ENCODE measurements at places on chromosomes 12 and 14.
A peak's percentile ranks its signal among the peaks of the same experiment; 100 is the strongest.

GRCh38 chr12:12331896-12332295 lies 18.1 kb downstream of the MANSC1 start:
- no peak for DNase-seq

DNA sequence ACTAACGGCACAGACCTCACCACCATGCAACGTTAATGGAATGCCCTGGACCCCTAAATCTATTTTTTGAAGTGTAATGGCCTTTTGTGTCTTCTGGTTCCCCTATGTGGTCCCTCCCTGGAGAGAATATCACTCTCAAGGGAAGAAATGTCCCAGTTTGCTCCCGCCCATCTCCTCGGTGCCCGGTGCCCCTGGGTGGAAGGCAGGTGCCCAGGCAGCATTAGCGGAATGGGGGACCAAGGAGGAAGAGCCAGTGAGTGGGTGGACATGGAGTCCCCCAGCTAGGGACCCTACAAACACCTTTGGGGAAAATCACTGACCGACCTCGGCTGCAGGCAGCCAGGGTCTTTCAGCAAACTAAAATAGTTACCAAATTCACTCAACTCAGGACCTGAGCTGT lies 212.1 kb upstream of the RTL1 start:
- no peak for DNase-seq

- no peak for DNase-seq
These were observed 127.6 kb downstream of the GXYLT1 start for GRCh38 chr12:42017051-42017450.

DNA sequence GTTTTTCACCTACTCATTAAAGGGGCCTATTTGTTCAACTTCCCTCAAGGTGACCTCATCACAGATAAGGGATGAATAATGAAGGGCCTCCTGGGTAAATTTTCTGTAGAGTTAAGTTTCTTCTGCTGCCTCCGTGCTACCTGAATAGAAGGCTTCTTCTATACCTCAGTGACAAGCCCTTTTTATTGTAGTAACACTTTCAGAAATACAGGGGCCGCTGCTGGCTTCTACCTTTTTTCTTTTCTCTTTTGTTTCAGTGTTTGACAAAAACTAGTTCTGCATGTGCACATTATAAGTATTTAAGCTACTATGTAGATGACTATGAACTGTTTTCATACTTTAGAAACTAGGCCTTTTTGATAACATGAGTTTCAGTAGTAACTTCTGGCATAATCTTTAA lies 207.0 kb downstream of the NAV3 start:
- no peak for DNase-seq

GRCh38 chr12:43407816-43408645 lies 144.0 kb downstream of the ADAMTS20 start:
- no peak for DNase-seq

GRCh38 chr14:103122947-103123633 lies at the start of gene TNFAIP2:
Gene TNFAIP2, plus strand, starts transcription at chr14:103123461. Its CDS starts 2,997 bp downstream, at chr14:103126458.
- no peak for DNase-seq

GRCh38 chr12:24244231-24244630 lies 294.8 kb upstream of the SOX5 start:
- DNase-seq: peak; percentile 61

DNA sequence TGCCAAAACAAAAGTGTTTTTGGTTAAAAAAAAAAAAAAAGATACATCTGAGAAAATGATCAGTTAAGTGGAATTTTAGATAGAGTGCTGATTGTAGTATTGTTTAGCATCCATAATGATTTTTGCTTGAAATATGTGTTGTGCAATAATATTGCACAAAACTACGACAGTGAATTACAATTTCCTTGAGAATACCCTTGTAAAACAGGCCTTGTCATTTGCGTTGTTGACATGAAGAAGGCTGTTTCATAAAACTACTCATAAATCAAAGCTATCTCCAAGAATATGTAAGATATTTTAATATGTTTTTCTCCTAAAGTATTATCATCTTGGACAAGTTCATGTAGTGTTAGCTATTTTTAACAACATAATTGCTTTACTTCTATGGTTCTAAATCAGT lies 1077.0 kb downstream of the LRFN5 start:
- DNase-seq: no peak

- DNase-seq: peak; percentile 43
These were observed 23.7 kb downstream of the CEP170B start for GRCh38 chr14:104888489-104889374.

DNA sequence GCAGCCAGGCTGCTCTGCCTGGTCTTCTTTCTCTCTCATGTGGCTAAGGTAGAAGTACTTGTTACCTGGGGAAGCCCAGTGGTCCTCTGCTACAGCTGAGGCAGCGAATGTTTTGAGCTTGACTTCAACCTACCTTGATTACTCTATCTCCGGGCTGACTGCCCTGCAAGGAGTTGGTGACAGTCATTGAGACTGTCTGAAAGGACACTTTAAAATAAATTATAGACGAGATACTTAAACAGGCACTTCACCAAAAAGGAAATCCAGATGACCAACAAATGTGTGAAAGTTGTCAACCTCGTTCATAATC lies 474 bp upstream of the CIT start:
- DNase-seq: no peak

- no peak for DNase-seq
These were observed 448.1 kb downstream of the BCAT1 start for GRCh38 chr12:24500831-24501230.

GRCh38 chr12:88367231-88367630 lies 213.0 kb downstream of the KITLG start:
- DNase-seq: no peak

GRCh38 chr12:132544080-132544397 lies 54.1 kb downstream of the FBRSL1 start:
- no peak for DNase-seq

DNA sequence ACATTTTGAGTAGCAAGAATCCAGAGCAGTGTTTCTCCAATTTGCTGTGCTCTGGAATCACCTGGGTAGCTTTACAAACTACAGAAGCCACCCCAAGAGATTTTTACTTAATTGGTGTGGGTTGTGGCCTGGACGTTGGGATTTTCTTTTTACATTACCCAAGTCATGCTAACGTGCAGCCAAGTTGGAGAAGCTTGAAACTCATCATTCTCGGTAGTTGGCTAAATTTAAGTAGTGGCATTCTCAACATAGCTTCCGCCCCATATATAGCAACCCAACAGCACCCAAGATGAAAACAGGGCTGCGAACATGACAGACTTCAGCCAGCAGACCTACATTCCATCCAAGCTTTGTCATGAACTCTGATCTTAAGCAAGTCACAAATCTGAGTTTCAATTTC lies 25.0 kb downstream of the DAD1 start:
- DNase-seq: no peak

DNA sequence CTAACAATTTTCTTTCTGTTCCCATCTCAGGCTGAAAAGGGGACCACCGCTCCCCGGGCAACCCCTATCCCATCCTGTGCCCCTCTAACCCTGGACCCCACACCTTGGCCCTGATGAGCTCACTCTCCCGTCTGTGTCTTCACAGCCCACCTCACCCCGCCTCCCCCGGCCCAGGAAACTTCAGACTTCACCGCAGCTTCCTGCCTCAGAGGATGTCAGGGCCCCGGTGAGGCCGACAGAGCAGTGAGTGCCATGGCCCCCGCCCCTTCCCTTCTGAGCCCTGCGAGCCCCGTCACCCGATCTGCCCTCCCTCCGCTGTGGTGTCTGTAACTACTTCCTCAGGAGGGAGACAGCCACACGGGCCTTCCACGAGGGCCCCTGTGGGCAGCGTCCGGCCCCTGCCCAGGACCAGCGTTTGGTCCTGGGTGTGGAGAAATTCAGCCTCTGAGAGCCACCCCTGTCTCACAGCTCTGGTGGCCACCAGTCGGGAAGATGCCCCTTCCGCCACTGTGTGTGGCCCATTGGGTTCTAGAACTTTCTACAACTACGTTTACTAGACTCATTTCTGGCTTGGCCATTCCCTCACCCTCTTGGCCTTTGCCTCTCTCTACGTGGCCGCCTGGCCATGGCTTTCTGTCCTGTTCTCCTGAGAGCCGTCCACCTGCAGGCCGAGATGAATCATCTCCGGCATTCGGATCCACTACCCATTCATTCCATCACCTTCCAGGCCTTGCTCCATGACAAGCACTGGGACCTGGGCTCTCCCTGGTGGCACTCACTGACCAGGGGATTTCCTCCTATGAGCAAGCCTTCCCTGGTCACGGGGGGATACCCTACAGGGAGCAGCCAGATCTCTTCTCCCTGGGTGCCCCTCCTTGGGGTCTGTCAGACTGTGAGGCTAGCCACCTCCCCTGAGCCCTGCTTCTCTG lies 3.4 kb downstream of the RHOF start:
- peak; percentile 81 for DNase-seq

DNA sequence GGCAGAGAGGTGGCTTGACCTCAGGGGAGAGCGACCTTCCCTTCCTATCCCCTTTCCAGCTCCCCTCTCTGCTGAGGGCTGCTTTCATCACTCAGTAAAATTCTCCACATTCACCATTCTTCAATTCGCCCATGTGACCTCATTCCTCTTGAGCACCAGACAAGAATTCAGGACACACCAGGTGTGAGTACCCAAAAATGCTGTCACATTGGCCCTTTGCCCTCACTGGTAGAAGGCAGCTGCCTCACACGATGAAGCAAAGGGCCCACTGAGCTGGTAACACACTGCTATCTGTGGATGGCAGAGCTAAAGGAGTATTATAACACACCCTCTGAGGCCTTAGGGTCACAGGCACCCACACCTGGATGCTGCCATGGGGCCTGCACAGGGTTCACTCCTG lies 59.7 kb downstream of the SSH1 start:
- no peak for DNase-seq

DNA sequence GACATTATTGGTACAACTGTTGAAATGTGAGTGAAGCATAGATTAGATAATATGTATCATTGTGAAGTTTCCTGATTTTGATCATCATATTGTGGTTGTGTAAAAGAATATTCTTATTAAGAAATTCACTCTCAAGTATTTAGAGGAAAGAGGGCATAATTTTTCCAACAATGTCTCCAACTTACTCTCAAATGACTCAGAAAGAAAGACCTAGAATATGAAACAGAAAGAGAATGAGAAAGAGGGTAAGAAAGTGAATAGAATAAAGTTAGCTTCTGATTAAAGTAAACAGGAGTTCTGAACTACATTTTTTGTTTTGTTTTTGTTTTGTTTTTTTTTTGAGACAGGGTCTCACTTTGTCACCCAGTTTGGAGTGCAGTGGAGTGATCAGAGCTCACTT lies 123.0 kb downstream of the CPNE8 start:
- no peak for DNase-seq

GRCh38 chr14:36238666-36239363 lies 62.3 kb upstream of the PTCSC3 start:
- DNase-seq: no peak

- DNase-seq: no peak
These were observed 115.2 kb upstream of the BCAT1 start for GRCh38 chr12:25063873-25064628.

- DNase-seq: no peak
These were observed 152.1 kb upstream of the PLEKHG7 start for GRCh38 chr12:92550661-92551060.

- no peak for DNase-seq
These were observed 68.1 kb downstream of the TBC1D30 start for GRCh38 chr12:64892561-64892960.

GRCh38 chr14:64244279-64244678 lies 49.9 kb downstream of the ESR2 start:
- no peak for DNase-seq

DNA sequence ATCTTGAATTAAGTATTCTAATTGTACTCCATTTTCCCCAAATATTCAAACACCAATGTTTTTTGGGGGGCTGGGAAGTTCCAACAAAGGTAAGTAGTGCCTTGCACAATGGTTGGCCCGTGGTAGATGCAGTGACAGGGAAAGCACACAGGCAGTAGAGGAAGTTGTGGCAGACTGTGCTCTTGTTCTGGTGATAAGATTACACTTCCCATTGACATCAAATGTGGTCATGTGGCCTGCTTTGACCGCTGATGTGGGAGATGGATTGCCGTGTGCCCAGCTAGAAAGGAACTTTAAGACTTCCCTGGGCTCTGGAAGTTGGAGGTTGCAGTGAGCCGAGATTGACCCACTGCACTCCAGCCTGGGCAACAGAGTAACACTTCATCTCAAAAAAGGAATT lies 223.8 kb downstream of the VRK1 start:
- peak; percentile 23 for DNase-seq

GRCh38 chr14:83707056-83707455 lies 1822.9 kb upstream of the FLRT2 start:
- DNase-seq: no peak

- no peak for DNase-seq
These were observed 55.9 kb upstream of the GPR68 start for GRCh38 chr14:91300283-91300895.

DNA sequence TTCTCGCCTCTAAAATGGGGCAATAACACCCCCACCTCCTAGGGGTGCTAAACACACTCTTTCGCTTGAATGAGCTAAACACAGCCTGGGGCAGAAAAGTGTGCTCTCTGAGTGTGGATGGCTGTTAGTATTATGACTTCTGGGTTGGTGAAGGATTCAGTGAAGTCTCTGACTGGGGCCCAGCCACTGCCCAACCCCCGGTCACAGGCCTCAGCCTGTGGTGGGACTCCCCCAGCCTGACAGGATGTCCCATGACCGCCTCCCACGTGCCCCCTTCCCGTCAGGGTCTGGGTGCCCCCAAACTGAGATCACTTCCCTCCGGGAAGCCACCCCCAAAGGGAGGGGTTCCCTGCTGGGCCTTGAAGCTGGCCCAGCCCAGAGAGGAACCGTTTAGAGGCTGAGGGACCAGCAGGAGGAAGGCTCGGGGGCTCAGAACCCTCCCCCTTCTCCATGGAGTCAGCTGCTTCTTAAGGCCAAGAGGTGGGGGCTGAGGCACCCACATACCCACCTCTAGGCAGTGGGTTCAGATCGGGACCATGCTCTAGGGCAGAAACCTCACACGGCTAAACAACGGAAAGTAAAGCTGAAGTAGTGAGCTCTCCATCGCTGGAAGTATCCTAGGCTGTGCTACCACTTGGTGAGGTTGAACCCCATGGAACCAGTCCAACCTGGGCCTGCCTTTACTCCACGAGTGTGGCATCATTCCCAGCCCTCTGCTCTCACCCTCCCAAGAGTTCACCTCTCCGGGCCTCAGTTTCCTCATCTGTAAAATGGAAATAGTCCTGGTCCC lies 13.8 kb downstream of the DTX1 start:
- no peak for DNase-seq

DNA sequence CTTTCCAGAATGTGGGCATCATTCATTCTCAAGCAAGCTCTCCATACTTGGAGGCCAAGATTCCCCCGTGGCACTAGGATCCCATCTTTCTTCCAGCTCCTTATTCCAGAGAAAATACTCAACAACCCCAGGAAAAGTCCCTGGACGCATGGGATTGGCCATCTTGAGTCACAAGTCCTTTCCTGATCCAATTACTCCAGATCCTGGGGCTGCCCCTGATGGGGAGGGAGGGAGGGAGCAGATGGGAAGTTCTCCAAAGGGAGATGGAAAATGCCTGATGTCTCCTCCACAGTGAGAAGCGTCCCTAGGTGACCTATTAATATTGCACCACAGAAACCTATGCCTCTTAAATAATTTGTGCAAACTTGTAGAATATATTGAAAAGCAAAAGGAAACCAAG lies 12.4 kb upstream of the KCNK13 start:
- no peak for DNase-seq

- DNase-seq: no peak
These were observed 29.4 kb upstream of the KCNA5 start for GRCh38 chr12:5014269-5014668.

GRCh38 chr14:53885136-53885640 lies 71.4 kb downstream of the BMP4 start:
- no peak for DNase-seq
